ENCODE measurements at places on chromosomes 3 and 15. TPM values are rescaled to one million over a fixed set of nuclear protein-coding genes. Genes with fewer than 3 reads are reported as not detected.

Gene SAMMSON
- not detected for total RNA-seq

Gene ANKRD63
- not detected for total RNA-seq

DNA sequence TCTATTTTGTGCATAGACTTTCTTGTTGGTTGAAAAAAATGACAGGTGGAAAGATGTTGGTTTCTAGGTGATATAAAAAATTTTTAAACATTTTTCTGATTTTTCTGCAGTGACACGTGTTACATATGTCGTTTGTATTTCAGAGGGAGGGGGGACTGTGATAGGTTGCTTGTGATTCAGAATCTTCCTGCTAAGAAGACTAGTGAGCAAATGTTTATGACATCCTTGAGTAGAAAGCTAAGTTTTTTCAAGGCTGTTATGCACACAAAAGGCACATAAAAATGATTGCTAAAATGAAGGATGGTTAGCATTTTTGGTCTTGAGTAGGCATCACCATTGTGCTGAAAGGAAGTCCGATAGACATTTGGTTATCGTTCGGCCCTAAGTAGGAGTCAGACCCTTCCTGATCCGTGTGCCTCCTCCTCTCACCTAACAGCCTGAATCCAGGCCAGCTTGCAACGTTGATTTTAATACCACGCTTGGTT is 1.5 kb downstream of the ZNF639 start:
- no peaks in the 10 kb centered on the region for H3K36me3 ChIP-seq
- DNase-seq: no peak
- peaks cover 31% of the 10 kb centered on the region for H3K4me1 ChIP-seq

DNA sequence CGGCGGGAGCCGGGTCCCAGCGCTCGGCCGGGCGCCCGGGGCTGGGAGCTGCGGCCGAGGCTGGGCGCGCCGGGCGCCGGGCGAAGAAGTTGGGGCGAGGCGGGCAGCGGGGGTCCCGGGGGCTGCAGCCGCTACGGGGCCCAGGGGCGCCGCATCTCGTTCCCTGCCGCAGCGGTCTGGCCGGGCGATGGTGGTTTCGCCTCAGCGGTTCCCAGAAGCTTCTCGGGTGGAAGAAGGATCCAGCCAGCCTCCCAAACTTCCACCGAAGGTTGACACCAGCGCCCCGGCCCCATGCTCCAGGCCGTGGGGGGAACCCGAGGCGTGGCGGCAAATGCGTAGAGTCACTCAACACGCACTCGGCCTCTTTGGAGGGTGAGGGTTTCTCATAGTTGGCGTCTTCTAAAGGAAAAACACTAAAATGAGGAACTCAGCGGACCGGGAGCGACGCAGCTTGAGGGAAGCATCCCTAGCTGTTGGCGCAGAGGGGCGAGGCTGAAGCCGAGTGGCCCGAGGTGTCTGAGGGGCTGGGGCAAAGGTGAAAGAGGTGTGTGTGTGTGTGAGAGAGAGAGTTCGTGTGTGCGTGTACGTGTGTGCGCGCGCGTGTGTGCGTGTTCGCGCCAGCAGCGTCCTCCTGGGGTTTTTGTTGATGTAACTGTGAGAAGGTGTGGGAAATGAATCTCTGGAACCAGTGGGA is 940 bp downstream of the BOC start:
- peak overlapping the region; percentile 98 for H3K27ac ChIP-seq
- peaks cover 36% of the 10 kb centered on the region for H3K4me1 ChIP-seq
- H3K36me3 ChIP-seq: no peaks in the 10 kb centered on the region
- peak overlapping the region; percentile 90 for H3K4me3 ChIP-seq

DNA sequence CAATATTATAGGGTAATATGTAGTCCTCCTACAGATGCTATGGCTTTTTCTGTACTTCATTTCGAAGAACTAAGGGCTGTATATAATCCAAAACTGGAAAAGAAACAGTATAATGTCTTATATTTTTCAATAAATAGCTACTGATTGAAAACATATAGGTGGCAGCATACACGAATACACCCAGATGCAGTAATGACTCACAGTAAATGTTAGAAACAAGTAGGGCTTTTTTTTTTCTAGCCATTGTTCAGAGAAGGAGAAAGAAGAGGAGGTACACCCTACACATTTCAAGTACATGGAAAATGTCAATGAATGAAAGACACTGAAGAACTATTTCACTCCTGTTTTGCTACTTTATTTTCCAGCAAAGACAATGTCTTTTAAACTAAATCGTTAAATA is 9.4 kb downstream of the DAZL start:
- H3K4me1 ChIP-seq: no peaks in the 10 kb centered on the region
- no peak overlapping the region for H3K27ac ChIP-seq
- H3K27me3 ChIP-seq: no peaks in the 10 kb centered on the region

All from vagina (tissue), 2 donors.